ENCODE measurements at places on chromosomes 16 and 17.

GRCh38 chr17:3972931-3973330 is 8.7 kb upstream of the ATP2A3 start:
- no peak for DNase-seq

DNA sequence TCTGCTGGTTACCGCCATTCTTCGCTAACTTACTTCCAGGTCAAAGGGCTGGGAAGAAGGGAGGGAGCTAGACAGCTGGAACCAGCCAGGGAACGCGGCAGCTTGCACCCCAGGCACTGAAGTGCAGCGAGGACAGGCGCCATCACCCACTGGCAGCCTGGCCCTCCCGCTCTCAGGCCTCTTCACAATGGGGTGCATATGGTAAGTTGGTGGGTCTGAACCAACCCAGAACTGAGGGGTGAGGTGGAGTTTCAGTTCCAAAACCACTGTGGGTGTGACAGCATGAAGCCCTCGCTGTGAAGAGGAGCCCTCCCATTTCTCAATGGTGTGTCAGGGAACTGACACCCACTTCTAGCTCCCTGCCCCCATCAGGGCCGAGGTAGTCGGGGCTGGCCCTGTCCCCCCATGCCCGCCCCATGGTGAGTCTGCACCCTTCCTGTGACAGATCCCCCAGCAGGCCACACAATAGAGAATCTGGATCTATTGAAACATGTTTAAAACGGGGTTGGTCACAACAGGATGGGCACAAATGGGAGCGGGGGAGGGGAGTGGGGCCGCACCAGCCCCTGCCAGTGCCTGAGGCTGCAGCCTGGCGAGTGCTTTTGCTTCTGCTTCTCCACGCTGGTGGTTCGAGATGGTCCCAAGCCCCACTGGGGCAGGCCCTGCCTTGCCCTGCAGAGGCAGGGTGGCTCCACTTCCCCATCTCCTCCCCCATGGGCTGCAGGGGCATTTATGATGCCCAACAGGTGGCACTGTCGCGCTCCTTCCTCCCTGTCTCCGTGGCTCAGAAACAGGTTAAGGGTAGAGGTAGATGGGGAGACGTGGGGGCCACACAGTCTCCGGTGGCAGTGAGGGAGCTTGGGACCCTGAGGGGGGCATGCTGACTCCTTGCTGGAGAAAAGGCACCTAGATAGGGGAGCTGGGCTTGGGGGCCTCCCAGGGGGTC is 2.3 kb downstream of the LIMD2 start:
- peak; percentile 59 for DNase-seq

GRCh38 chr17:16349431-16349830 is 3.8 kb downstream of the CENPV start:
- no peak for DNase-seq

DNA sequence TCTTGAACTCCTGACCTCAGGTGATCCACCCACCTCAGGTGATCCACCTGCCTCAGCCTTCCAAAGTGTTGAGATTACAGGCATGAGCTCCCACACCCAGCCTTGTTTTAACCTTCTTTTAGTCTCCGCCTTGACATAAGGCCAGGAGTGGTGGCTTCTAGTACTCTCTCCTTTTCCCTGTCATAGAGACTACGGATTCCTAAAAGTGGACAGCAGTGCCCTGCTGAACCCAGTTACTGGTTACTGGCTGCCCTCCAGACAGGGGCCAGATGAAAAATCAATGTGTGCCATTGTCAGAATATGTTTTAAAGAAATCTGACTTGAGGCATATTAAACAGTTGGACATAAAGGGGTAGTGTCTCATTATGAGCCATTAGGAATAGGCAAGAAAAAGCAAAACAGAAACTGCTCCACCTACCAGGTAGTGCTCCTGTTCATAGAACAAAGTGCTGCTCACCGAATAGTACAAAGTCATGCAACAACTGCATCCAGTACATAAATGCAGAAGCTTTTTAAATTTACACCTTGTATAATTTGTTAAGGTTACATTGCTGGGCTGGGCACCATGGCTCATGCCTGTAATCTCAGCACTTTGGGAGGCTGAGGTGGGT is 32.1 kb downstream of the TRIM25 start:
- no peak for DNase-seq

- no peak for DNase-seq
These were observed 15.7 kb downstream of the ELAC2 start for GRCh38 chr17:13001991-13002615.

- DNase-seq, result no peak
These were observed 72.8 kb downstream of the AMFR start for GRCh38 chr16:56352351-56353053.

GRCh38 chr16:9977333-9977897 is 204.8 kb downstream of the GRIN2A start:
- DNase-seq, result no peak

DNA sequence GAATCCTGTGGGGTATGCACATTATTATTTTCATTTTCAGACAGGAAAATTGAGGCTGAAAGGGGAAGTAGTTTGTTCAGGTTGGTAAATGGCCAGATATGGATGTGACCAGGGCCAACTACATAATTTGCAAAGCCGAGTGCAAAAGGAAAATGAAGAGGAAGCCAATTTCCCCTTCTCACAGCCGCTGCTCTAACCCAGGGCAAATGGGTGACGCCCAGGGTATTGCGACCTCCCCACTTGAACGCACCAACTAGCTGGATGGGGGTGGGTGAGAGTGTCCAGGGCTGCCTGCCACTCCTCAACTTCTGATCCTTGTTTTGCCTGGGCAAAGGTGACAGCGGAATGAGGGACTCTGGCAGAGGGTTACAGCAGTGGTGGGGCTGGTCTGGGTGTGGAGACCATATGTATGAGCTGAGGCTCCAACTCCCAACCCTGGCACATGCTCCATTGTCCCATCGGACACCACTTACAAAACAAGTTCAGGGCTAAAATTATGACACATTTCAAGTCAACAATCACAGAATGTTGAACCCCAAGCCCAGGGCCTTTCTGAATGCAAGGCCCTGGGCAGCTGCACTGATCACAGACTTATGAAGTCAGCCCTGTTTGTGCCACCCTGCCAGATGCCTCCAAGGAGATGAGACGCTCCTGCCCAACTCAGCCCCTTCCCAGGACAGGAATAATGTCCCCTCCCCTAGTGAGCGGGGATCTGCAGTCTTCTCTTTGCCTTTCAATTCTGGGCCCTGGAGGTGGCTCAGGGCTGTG is 1.7 kb downstream of the ANKRD40CL start:
- no peak for DNase-seq

DNA sequence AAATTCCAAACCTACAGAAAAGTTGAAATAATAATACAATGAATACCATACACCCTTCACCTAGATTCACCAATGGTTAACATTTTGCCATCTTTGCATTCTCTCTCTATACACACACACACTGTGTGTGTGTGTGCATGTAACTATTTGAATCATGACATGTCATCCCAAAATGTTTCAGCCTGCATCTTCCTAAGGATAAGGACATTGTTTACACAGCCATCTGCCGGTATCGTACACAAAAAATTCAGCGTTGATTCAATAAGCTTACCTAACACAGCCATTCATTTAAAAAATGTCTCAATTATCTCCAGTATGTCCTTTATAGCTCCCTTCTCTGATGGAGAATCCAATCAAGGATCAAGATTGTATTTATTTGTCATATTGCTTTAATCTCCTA is 3.9 kb downstream of the MXRA7 start:
- no peak for DNase-seq

GRCh38 chr17:8467527-8467926 is 31.8 kb downstream of the NDEL1 start:
- DNase-seq, result no peak

GRCh38 chr16:79735271-79735670 is 134.7 kb upstream of the MAF start:
- no peak for DNase-seq

Measured in stimulated activated CD8-positive, alpha-beta memory T cell treated with anti-CD3 and anti-CD28 coated beads, Interleukin-15, amount 100 ng/mL, for 4 hours (primary cell).